Panc1 (cell line): ENCODE measurements at places on chromosomes 2 and 18. TPM values are rescaled to one million over a fixed set of nuclear protein-coding genes. Genes with fewer than 3 reads are reported as not detected.

DNA sequence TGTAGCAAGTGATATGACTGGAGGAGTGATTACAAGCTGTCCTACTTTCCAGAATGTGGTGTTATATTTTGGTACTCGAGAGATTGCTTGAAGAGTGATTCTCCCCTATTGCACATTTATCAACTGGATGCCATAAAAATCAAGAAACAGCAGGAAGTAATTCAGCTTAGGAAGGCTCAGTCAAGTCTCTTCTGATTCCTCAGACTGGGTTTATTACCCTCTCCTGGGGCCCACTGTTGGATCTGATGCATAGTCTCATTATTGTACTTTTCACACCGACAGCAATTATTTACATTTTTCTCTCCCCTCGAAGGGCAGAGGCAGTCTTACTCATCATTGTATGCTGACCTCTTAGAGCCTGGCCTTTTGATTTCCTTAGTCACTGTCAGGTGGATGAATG, 9.3 kb downstream of the NOSTRIN start:
- no peak overlapping the region for H3K27ac ChIP-seq
- DNase-seq: no peak
- H3K27me3 ChIP-seq: no peaks in the 10 kb centered on the region; the same call in 1 of the 2 replicates

DNA sequence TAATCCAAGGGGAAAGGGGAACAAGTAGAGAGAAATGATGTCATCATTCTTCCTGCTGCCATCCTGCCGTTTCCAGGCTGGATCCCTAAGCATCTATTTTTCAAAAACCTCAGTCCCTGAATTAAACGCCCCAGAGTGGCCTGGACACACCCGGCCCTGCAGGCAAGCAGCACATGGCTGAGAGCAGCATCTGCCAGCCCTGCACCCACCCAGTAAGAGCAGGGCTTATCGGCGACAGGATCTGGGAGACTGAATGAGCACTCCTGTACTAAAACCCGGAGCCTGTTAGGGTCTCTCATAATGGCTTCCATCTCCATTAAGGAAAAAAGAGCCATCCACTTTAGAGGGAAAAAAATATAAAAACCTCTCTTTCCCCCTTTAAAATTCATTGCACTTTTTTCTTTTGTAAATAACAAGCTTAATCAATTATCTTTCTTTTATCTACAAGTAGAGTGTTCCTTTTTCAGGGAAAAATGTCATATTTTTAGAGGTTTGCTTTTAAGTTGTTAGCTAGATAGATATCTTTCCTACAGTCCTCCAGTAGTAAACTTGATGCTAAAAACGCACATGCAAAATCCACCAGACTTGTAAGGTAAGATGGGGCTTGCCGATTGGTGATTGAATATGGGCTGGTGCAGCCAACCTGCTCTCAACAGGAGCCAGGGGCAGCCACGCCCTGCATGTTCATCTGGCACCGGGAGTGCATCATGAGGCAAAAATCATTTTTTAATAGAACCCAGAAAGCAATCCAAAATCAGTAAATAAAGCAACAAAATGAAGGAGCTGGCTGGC, 457.8 kb downstream of the EIPR1 start:
- H3K4me1 ChIP-seq: no peaks in the 10 kb centered on the region
- no peaks in the 10 kb centered on the region for H3K36me3 ChIP-seq
- no peak for DNase-seq
- no peak overlapping the region for H3K4me3 ChIP-seq
- no peak overlapping the region for H3K27ac ChIP-seq

GRP gene
- total RNA-seq: not detected

FSHR gene
- not detected for total RNA-seq

DNA sequence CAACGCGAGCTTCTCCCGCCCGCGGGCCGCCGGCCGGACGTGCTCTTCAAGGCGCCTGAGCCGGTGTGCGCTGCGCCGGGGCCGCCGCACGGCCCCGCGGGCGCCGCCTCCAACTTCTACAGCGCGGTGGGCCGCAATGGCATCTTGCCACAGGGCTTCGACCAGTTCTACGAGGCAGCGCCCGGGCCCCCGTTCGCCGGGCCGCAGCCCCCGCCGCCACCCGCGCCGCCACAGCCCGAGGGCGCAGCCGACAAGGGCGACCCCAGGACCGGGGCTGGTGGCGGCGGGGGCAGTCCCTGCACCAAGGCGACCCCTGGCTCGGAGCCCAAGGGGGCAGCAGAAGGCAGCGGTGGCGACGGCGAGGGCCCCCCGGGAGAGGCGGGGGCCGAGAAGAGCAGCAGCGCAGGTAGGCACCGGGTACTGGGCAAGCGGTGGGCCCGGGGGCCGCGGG, 676 bp downstream of the HOXD11 start:
- 0 out of 2 replicates have a peak, but pooled peaks cover 3% of the 10 kb centered on the region for H3K27me3 ChIP-seq
- H3K4me1 ChIP-seq: peaks cover 8% of the 10 kb centered on the region
- no peak overlapping the region for H3K4me3 ChIP-seq
- no peak for DNase-seq
- no peak overlapping the region for H3K27ac ChIP-seq

- no peaks in the 10 kb centered on the region for H3K4me1 ChIP-seq
- H3K27ac ChIP-seq: no peak overlapping the region
- H3K36me3 ChIP-seq: no peaks in the 10 kb centered on the region
- DNase-seq: no peak
- peaks cover 18% of the 10 kb centered on the region for H3K27me3 ChIP-seq
Observed at GRCh38 chr18:78939105-78939504, 40.5 kb upstream of the SALL3 start.

GRCh38 chr18:23238152-23238531, 102.9 kb downstream of the CABLES1 start:
- DNase-seq: no peak
- H3K4me3 ChIP-seq: no peak overlapping the region
- H3K4me1 ChIP-seq: no peaks in the 10 kb centered on the region; the same call in 1 of the 2 replicates
- peak overlapping the region; percentile 35 for H3K27ac ChIP-seq
- no peaks in the 10 kb centered on the region; the same call in 1 of the 2 replicates for H3K36me3 ChIP-seq
- H3K27me3 ChIP-seq: no peaks in the 10 kb centered on the region

DNA sequence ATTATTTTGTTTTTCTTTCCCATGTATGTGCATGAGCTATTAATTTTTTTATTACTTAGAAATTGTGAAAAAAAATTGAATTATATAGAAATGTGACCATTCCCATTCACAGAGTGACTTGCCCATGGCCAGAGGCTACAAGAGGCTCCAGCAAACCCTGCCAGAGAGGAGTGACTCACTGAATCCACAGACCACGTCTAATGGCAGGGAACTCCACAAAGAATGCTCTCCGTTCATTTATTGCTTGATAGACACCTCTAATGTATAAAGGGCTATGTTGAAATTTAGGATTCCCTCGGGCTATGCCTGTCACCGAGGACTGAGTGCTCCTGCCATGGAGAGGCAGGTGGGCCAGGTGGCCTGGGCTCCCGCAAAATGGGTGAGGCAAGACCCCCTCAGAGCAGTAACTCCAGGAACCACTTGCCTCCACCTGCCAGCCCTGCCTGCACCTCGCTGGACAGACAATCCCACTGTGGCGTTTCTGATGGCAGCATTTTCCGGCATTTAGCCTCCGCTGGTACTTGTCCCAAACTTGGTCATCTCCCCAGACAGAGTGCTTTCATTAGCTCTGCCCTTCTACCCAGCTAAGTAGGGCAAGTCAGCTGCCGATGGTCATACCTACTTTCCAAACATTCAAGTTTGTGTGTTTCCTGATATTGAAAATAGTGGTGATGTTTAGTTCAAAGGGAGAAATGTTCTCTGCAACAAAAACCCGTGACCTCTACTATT, 200.3 kb downstream of the PRKCE start:
- H3K27ac ChIP-seq: no peak overlapping the region
- no peak for DNase-seq
- H3K4me1 ChIP-seq: peaks cover 7% of the 10 kb centered on the region; the same call in 1 of the 2 replicates

DNA sequence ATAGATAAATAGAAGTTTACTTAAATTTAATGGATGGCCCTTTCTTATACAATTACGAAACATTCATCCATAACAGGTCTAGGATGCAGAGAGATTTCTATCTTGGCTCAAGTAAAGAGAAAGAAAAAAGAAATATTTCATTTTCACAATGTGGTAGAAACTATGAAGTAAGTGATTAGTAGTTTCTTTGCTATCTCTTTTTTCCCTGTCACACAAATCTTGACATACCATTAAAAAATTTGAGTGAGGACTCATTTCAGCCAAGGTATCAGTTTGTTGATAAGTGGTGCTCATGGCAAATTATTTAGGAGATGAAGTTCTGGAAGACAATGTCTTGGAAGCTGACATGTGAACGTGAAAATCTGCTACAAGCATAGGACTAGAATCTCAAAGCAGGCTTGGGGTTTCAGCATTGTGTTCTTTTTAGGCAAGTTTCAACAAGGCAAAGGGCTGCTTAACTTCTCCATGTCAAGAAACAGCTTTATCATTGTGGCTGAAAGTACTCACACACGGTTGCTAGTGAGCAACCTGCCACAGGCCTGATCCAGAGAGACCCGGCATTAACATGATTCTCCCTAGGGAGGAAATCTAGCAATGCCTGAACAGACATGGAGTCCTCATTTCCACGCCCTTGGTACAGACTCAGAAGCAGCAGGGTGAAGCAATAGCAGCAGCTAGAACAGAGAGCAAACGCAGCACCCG, 414.6 kb downstream of the DLGAP1 start:
- no peaks in the 10 kb centered on the region for H3K4me1 ChIP-seq
- no peak overlapping the region for H3K27ac ChIP-seq
- H3K4me3 ChIP-seq: no peak overlapping the region
- DNase-seq: no peak
- 0 out of 2 replicates have a peak, but pooled peaks cover 3% of the 10 kb centered on the region for H3K27me3 ChIP-seq
- no peaks in the 10 kb centered on the region for H3K36me3 ChIP-seq

- no peaks in the 10 kb centered on the region for H3K36me3 ChIP-seq
- no peak overlapping the region for H3K27ac ChIP-seq
- no peaks in the 10 kb centered on the region for H3K27me3 ChIP-seq
Observed at GRCh38 chr2:238776003-238776760, 71.7 kb upstream of the TWIST2 start.

DNA sequence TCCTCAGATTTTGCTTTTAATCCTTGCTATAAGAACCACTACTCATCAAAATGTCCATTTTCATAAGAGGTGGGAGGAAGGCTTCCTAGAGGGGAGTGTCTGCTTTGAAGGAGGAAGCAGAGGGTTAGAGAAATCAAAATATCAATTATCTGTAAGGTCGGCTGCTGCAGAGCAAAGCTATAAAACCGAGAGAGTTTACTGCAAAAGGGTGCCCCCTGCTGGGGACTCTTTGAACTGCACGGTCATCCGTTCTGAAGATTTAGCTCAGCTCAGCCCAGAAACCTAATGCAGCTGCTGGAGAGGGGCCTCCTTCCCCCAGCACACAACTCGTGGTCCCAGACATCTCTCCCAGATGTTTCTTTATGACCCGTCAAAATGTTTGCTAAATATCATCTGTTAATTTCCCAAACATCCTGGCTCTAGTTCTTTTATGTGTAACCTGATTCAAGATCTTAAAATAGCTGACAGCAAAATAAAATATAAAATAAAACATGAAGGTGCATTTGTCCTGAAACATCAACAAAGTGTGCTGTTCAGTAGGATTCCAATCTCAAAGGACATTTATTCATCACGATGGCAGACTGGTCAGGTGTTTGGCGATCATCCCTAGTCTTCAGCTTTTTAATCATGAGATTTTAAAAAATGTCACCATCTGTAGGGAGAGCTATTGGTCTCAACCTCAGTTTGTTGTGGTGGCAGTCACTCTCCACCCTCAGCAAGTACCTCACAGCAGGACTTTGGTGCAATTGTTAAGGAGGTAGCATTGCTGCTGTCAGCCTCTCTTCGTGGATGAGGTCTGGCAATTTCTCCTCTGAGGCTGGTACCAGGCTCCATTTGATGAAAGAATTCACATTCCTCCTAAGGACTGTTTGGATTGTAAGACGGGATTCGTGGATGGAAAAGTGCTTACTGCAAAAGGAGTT, 185.9 kb downstream of the MTX2 start:
- no peaks in the 10 kb centered on the region for H3K36me3 ChIP-seq
- no peaks in the 10 kb centered on the region for H3K27me3 ChIP-seq
- H3K27ac ChIP-seq: no peak overlapping the region

GRCh38 chr18:59912007-59912550, 12.3 kb downstream of the PMAIP1 start:
- H3K27ac ChIP-seq: no peak overlapping the region
- H3K36me3 ChIP-seq: no peaks in the 10 kb centered on the region
- no peak for DNase-seq
- no peaks in the 10 kb centered on the region for H3K27me3 ChIP-seq

- H3K36me3 ChIP-seq: peaks cover under 1% of the 10 kb centered on the region; the same call in 1 of the 2 replicates
- no peaks in the 10 kb centered on the region for H3K27me3 ChIP-seq
- no peak overlapping the region for H3K27ac ChIP-seq
- peaks cover 21% of the 10 kb centered on the region for H3K4me1 ChIP-seq
- H3K4me3 ChIP-seq: no peak overlapping the region
Observed at GRCh38 chr2:73106791-73107190, 6.0 kb downstream of the RAB11FIP5 start.

GRCh38 chr2:102291319-102292075, 19.9 kb upstream of the IL1RL1 start:
- H3K4me1 ChIP-seq: no peaks in the 10 kb centered on the region
- no peak overlapping the region for H3K4me3 ChIP-seq
- DNase-seq: no peak
- peaks cover 2% of the 10 kb centered on the region for H3K27me3 ChIP-seq
- no peak overlapping the region for H3K27ac ChIP-seq

DNA sequence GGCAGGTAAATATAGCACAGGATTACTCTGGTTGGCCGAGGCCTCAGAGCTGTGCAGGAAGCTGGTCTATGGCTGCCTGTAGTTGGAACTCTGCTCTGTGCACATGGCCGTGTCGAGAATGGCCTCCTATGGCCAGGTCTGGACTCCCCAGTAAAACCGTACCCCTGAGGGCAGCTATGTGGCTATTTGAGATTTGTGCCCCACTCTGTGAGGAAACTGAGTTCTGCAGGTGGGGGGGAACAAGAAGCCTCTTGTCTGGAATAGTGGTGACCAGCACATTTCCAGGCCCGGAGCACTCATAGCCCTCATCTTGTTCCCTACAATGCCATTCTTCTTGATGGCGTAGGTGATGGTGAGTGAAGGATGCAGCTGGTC, 15.0 kb upstream of the TEX51 start:
- H3K27ac ChIP-seq: no peak overlapping the region
- H3K27me3 ChIP-seq: no peaks in the 10 kb centered on the region
- H3K4me1 ChIP-seq: no peaks in the 10 kb centered on the region
- DNase-seq: no peak
- H3K4me3 ChIP-seq: no peak overlapping the region

DNA sequence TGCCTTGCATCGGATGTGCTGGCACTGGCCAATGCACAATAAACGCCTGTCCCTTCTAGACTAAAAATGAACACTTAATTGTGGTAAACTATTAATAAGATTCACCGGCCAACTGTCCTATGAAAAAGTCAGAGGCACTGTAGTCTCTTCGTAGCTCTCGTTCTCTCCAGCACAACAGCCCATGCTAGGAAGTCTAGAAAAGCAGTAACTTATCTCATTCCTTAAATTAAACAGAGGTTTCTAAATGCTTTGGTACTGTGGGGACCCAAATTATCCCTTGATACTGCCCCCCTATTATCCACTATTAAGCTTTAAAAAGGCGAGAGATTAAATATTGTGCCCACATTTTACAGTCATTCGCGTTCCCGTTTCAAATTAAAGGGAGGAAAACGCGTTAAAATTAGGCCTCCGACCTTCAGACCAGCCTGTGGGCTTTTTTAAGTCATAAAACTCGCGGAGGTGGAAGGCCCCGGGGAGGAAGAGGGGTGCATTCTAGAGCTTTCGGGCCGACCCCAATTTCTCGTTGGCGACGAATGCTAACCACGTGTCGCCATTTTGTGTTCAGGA, 1.5 kb upstream of the PCBP1 start:
- peak overlapping the region; percentile 75 for H3K4me3 ChIP-seq
- peak overlapping the region; percentile 100 for H3K27ac ChIP-seq
- H3K27me3 ChIP-seq: no peaks in the 10 kb centered on the region
- peaks cover 22% of the 10 kb centered on the region for H3K36me3 ChIP-seq
- no peak for DNase-seq

- H3K4me1 ChIP-seq: no peaks in the 10 kb centered on the region
- no peaks in the 10 kb centered on the region for H3K27me3 ChIP-seq
- no peak overlapping the region for H3K27ac ChIP-seq
- no peaks in the 10 kb centered on the region for H3K36me3 ChIP-seq
- H3K4me3 ChIP-seq: no peak overlapping the region
- DNase-seq: no peak
Observed at GRCh38 chr2:2571301-2572150, 240.5 kb upstream of the MYT1L start.
